ENCODE measurements at places on chromosomes 4 and X. TPM values are rescaled to one million over a fixed set of nuclear protein-coding genes. Genes with fewer than 3 reads are reported as not detected.

PGAM4 gene
- not detected for total RNA-seq

FBXO8 gene
- total RNA-seq = 25.9 TPM

ARR3 gene
- total RNA-seq = not detected

FGFR3 gene
- total RNA-seq = 1.8 TPM

MAGEB16 gene
- not detected for total RNA-seq

MID1 gene
- 7.0 TPM for total RNA-seq

UGT2B11 gene
- total RNA-seq = not detected

ACE2 gene
- total RNA-seq = 16.6 TPM

MBNL3 gene
- 27.5 TPM for total RNA-seq

VCX3B gene
- not detected for total RNA-seq

RTL9 gene
- total RNA-seq = 0.38 TPM

FGF5 gene
- total RNA-seq = 1.6 TPM

ITIH6 gene
- not detected for total RNA-seq

TCP11X2 gene
- not detected for total RNA-seq

SCLT1 gene
- total RNA-seq = 7.2 TPM

ARHGAP10 gene
- total RNA-seq = 71.8 TPM

SHROOM3 gene
- 15.2 TPM for total RNA-seq

TKTL2 gene
- not detected for total RNA-seq

EGF gene
- 13.1 TPM for total RNA-seq

GALNTL6 gene
- total RNA-seq = not detected

SSX2B gene
- total RNA-seq = not detected

NEUROG2 gene
- total RNA-seq = not detected

Measured in Right ventricle myocardium inferior (tissue), 1 donor.